ENCODE measurements at places on chromosomes 6 and 20. TPM values are rescaled to one million over a fixed set of nuclear protein-coding genes. Genes with fewer than 3 reads are reported as not detected.

- DNase-seq, result no peak
Observed at GRCh38 chr6:95420792-95421191, 156.5 kb upstream of the MANEA start.

PTGIS gene
- total RNA-seq, result 1.6 TPM

DNA sequence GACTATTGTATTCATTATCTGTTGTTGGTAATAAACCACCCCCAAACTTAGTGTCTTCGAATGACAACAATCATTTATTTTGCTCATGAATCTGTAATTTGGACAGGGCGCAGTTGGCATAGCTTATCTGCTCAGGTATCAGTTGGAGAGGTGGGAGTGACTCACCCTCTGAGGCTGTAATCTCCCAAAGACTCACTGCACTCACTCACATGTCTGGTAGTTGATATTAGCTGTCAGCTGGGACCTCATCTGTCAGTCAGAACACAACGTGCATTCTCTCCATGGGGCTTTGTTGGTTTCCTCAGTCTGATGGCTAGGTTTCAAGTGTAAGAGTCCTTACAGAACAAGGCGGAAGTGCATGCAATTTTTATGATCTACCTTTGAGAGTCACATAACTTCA is 219.0 kb upstream of the PRND start:
- no peak for DNase-seq

- DNase-seq, result peak; percentile 57
Observed at GRCh38 chr6:82057846-82058554, 189.5 kb downstream of the IBTK start.

DNA sequence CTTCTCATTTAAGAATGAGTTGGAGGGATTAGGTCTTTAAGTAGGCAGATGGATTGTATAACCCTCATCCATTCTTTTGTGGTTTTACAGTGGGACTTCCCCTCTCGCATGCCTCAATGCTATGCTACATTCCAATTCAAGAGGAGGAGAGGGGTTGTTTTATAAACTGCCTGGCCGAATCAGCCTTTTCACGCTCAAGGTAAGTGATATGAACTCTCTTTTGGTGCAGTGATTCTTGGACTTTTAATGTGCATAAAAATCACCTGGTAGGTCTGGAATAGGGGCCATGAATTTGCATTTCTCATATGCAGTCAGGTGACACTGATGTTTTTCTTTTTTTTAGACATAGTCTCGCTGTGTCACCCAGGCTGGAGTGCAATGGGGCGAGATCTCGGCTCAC is 10.8 kb downstream of the ASXL1 start:
- peak; percentile 73 for DNase-seq

DNA sequence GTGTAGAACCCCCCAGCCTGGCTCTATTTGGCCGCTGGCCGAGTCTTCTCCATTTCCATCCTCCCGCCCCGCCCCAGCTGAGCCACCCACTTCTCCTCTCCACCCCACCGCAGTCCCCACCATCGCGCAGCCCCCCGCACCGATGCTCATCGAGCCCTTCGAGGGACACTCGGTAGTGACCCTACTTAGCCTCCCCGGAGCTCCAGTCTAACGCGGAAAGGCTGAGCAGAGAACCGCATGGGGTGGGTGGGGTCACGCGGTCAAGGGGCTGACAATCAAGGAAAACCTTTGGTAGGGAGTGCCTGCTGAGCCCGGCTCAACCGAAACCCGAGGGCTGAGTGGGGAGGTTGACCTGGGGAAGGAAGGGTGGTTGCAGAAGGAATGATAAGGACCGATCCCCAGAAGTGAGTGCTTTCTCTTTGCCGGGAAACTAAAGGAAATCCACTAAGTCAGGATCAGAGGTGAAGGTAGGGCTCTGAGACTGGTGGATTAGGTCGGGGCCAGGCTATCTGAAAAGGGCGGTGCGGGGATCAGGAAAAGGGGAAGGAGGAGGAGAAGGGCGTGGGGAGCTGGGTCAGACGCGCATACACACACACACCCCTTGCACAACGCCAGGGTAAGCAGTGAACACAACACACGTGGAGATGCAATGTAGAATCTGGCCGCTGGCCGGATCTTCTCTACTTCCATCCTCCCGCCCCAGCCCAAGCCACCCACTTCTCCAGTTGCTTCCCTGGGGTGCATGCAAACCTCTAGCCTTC is 49.8 kb downstream of the CPXM1 start:
- DNase-seq, result peak; percentile 17

DNA sequence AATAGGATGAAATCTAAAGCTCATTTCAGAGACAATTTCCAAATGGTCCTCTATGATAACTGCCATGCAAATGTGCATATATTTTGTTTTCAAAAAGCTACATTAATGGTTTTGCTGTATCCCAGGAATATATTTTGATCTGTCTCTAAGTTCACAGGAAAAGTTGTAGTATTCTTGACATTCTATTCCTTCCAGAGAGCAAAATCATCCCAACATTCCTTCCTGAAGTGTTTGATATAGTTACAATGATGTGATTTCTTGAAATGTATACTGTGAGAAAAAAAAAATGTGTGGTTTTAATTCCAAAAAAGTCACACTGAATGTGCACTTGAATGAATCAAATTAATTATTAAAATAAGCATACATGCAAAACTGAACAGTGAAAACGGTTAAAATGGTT is 996.0 kb upstream of the CITED2 start:
- no peak for DNase-seq

Measured in IMR-90 (cell line).